CD4-positive, alpha-beta T cell treated with Interleukin-6 at 100 ng/mL for 8 hours (primary cell): ENCODE measurements at places on chromosomes 7 and 10.

- DNase-seq: no peak
Observed at GRCh38 chr7:110852156-110852940, 238.6 kb upstream of the LRRN3 start.

GRCh38 chr10:13019280-13019679, 17.8 kb upstream of the CCDC3 start:
- no peak for DNase-seq

- DNase-seq: no peak
Observed at GRCh38 chr10:119238577-119238976, 31.2 kb downstream of the GRK5 start.

DNA sequence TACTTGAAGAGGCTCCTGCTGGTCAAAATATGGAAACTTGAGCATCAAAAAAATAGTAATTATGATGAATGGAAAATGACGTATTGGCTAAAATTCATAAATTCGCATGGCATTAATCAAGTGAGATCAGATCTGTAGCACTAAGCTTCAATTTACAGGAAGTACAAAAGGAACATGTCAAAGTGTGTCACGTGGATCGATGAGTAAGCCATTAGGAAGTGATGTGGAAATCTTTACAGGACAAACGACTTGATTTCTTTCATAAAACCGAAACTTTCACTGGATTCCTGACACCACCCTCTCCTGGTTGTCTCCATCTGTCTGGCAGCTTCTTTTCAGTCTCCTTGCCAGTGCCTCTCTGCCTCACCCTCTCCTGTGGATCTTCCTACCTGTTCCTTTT, 25.8 kb downstream of the AKR1C8 start:
- no peak for DNase-seq

DNA sequence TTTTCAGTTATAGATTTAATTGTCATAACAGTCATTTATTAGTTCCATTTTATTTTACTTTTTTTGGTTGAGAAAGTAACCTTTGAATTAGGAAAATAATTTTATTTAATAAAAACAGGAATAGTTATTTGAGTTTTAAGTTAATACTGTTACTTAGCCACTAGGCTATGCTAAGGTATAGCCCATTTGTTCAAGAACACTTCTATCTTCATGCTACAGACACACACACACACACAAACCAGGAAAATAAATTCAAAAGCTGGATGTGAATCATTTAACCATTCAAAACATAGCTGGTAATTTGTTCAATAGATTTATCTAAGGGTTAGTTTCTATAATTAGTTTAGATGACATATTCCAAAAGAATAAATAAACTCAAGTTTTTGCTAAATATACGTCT, 148.4 kb downstream of the RNF133 start:
- DNase-seq: no peak

- DNase-seq: no peak
Observed at GRCh38 chr7:90262438-90262837, 17.5 kb downstream of the CFAP69 start.

DNA sequence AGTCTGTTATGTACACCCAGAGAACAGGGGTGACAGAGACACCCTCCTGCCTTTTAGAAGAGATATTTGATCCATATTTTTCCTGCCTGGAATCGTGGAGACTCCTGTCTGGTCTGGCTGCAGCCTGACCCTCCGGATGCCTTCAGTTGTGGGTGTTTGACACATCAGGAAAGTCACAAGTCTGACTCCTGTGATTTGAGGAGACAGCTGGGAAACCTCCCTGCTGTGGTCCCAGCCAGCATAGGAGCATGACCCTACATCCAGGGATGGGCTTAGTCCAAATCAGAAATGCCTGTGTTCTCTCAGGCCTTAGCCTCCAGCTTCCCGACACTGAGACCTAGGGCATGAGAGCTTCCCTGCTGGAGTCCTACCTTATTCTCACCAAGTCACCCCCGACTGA, 43.4 kb downstream of the GOT1 start:
- DNase-seq: no peak

- no peak for DNase-seq
Observed at GRCh38 chr7:21305455-21306235, 122.2 kb upstream of the SP4 start.

DNA sequence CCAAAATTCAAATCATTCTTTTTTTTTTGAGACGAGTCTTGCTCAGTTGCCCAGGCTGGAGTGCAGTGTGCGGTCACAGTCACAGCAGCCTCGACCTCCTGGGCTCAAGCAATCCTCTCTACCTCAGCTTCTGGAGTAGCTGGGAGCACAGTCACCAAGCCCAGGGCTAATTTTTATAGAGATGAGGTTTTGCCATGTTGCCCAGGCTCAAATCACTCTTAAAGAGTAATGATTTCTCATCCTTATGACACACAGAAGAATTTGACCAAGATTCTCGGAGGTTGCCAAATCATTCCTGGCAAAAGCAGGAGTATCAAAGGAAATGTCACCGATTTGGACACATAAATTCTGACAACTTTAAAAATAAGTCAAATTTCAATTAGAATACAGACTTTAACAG, 39.1 kb downstream of the SIRT1 start:
- no peak for DNase-seq

DNA sequence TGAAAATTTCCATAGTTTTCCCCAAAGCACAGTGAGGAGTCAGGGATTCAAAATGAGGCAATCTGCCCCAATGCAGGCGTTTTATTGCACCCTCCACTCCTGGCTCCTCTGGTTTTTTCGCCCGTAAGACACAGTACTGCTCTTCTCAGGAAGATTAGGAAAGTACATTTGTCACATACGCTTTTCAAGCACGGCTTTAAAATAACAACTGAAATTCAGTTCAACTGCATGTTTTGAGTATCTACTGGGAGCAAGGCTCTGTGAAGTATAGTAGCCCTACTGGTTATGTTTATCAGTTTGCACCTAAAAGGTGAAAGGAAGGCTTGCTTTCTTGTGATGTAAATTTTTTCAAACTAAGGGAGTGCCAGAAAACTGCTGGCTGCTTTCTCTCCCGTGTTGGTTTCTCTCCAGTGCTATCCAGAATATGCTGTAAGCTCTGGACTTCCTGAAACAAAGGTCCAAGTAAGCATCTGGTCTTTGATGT, 1.9 kb upstream of the SGMS1 start:
- DNase-seq: no peak

GRCh38 chr7:7519056-7519455, 16.6 kb downstream of the COL28A1 start:
- no peak for DNase-seq

DNA sequence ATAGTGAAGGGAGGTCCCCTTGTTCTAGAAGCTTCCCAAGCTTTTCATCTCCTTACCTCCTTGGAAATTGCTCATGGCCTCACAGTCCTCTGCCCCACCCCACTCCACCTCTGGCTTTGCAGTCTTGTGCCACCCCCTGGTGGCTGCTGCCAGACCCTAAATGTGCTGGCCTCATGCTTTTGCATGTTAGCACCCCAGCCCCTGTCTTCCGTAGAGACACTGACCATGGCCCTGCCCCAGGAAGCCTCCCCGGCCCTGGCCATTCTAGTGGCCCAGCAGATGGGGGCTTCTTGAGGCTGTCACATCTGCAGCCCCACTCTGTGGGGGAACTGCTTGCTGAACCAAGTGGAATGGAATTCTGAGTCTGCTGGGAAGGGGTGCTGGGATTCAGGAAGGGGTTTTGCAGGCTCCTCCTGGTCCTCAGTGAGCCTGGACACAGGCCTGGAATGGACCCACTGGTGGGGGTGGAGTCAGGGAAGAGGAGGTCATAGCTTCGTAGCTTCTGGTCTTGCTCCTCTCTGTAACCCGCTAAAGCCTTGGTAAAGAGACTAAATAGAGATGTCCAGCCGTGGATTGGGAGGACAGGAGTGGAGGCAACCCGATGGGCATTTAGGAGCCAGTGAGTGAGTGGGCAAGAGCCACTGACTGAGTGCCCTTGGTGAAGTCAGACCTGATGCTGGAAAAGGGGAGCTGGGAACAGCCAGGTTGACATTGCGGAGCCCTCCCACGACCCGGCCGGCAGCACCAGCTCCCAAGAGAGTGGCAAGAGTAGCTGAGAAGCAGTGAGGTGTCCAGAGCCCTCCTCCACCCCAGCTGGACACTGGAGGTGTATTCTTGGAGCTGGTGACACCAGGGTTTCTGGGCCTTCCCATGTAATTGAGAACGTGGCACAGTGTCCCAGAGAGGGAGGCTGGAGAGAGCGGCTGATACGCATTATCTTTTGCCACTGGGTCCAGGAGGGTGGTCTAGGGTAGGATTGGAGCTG, 20.9 kb downstream of the RAMP3 start:
- no peak for DNase-seq

- DNase-seq: no peak
Observed at GRCh38 chr7:157559596-157560257, 222.9 kb downstream of the DNAJB6 start.

DNA sequence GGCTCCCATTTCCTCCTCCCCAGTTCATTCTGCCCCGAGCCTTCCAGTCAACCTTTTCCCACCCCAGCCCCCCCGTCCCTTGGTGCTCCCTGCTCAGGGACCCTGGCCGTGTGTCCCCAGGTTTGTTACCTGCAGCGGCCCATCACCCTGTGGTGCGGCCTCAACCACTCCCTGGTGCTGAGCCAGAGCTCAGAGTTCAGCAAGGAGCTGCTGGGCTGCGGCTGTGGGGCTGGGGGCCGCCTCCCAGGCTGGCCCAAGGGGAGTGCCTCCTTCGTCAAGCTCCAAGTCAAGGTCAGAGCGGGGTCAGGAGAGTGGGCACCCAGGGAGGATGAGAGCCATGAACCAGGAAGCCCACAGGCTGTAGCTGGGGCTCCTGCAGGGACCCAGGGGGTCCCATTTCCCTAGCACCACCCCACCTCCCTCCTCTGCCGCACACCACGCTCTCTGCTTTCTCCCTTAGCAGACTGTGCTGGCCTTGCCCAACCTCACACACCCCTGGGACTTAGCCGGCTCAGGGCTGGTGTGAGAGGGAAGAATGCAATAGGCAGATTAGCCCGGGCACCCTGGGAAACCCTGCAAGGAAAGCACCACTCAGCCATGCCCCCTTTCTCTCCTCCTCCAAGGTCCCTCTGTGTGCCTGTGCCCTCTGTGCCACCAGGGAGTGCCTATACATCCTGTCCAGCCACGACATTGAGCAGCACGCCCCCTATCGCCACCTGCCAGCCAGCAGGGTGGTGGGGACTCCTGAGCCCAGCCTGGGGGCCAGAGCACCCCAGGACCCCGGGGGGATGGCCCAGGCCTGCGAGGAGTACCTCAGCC, 2.0 kb upstream of the PCOLCE start:
- no peak for DNase-seq

DNA sequence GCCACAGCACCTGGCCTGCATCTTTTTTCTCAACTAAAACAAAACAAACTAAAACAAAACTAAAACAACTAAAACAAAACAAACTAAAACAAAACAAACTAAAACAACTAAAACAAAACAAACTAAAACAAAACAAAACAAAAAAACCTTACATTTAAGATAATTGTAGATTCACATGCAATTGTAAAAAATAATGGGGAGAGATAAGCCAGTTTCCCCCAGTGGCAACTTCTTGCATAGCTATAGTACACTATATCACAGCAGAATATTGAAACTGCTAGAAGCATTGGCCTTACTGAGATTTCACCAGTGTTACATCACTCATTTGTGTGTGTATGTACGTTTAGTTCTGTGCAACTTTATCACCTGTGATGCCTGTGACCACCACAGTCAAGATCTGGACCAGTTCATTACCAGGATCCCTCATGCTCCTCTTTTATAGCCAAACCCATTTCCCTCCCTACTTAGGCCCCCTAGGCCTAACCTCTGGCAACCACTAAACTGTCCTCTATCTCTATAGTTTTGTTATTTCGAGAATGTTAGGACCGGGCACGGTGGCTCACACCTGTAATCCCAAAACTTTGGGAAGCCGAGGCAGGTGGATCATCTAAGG, 9.3 kb downstream of the FXYD4 start:
- no peak for DNase-seq

GRCh38 chr10:15236340-15236739, 67.8 kb upstream of the NMT2 start:
- DNase-seq: no peak

GRCh38 chr10:23192712-23193434, 761 bp downstream of the PTF1A start:
- no peak for DNase-seq

- no peak for DNase-seq
Observed at GRCh38 chr10:14405076-14406065, 74.6 kb upstream of the FRMD4A start.

DNA sequence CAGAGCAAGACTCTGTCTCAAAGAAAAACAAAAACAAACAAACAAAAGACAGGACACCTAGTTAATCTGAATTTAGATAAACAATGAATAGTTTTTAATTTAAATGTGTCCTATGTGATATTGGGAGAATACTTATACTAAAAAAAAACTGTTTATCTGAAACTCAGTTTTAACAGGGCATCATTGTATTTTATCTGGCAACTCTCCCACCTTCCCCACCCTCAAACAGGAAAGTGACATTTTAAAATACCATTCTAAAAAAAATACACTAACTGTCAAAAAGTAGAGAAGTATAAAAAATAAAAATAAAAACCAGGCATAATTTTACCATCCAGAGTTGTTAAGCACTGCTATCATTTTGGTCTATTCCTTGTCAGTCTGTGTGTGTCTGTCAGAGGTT, 119.0 kb downstream of the RTKN2 start:
- DNase-seq: no peak

- no peak for DNase-seq
Observed at GRCh38 chr10:69994262-69994661, 58.4 kb upstream of the MACROH2A2 start.

DNA sequence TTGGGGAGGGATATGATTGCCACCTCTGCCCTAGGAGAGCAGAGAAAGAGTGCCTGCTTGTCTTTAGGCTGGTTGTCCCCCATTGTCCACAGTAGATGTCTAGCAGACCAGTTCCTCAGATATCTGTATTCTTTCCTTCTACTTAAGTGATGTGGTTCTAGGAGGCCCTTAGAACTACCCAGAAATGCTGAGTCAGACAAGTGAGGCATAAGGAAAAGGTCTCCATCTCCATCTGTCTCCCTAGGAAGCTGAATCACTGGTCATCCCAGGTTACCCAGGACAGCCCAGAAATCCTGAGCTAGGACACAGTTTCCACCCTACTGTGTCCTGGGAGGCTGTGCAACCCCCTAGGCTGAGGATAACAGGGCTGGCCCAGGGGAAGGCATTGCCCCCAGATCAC, 93.4 kb upstream of the INHBA start:
- no peak for DNase-seq

- DNase-seq: no peak
Observed at GRCh38 chr10:29322918-29323317, 34.0 kb downstream of the LYZL1 start.

- DNase-seq: peak; percentile 98
Observed at GRCh38 chr7:97117372-97118188, at the start of gene SDHAF3. TSS of gene SDHAF3 (plus strand) at chr7:97117698. CDS start at chr7:97117724, 26 bp downstream.

GRCh38 chr10:45424668-45425404, 50.8 kb downstream of the ALOX5 start:
- no peak for DNase-seq

- DNase-seq: no peak
Observed at GRCh38 chr7:69780379-69780778, 182.1 kb downstream of the AUTS2 start.

DNA sequence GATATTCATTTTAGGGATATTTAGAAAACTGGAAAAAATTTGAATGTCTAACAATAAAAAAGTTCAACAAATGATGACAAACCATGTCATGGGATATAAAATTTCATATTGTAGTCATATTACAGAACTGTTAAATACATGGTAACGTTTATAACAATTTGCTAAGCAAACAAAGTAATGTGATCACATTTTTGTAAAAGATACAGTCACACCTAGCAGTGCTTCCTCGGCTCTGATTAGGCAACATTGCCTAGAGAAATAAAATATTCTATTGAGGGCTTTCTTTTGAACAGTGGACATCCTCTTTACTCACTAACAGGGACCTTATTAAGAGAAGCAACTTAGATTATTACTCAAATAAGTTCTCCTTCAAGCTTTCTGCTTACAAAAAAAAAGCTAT, 605.5 kb downstream of the GATA3 start:
- DNase-seq: no peak
